ENCODE measurements at places on chromosomes 11 and 22.

- DNase-seq: no peak
These were observed 47.0 kb upstream of the ADORA2A start for GRCh38 chr22:24380220-24380904.

DNA sequence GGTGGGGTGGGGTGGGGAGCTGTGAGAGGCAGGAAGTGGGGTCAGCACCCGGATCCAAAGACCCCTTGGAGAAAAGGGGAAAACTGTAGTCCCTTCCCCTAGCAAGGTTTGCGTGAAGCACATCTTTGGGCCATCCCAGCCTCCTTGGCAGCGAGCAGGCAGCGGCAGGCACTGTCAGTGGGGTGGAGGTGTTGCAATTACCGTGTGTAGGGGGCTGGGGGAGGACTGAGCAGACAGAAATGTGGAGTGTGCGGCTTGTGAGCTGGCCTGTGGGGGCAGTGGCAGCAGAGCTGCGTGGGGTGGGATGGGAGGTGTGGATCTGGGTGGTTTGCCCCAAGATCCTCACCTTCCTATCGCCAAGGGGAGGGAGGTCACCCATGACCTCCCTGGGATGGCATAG is 16.4 kb downstream of the DAGLA start:
- DNase-seq: no peak

DNA sequence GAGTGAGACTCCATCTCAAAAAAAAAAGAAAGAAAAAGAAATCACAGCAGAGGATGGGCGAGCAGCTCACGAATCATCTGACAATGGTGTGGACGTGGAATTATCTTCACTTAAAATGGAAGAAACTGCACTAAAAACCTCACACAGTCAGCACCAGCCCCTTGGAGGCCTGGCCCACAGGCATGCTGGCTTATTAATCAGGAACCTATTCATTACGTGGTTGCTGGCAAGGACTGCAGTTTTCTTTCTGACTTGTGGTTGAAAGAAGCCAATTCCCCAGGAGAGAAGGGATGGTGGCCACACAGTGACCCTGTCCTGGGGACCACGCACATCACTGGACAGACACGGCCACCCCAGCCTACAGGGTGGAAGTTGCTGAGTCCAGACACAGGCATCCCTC is 401.1 kb downstream of the CTTN start:
- DNase-seq: no peak

DNA sequence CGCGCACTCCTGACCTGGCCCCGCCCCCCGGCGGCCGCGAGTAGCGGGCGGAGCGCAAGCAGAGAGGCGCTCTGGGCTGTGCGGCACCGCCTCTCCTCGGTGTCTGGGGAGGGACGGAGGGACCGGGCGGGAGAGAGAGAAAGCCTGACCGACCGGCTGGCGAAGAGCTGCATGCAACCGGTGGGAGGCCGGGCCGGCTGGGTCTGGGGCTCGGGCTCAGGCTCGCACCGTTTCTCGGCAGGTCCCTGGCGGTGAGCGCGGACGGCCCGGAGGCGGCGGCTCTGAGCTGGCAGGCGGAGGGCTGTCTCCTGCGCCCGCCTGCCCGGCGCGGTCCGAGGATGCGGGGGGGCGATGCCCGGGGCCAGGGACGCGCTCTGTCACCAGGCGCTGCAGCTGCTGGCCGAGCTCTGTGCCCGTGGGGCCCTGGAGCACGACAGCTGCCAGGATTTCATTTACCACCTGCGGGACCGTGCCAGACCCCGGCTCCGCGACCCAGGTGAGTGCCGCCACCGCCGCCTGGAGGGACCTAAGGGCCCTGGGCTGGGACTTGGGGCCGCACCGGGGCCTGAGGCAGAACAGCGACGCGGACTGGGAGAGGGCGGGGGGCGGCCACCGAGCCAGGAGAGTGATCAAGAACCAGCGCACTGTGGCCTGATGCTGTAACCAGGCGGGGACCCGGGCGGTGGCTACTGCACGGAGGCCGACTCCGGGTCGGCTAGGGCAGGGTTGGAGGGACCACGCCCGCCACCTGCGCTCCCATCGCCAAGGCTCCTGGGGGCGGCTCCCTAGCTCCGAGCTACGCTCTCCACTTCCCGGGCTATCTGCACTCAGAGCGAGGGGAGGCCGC is at the start of gene SYT9:
Gene SYT9 (plus strand): TSS at position 69 of the 847 bp plus-strand sequence. CDS start 283 bp downstream, at position 352.
- no peak for DNase-seq

GRCh38 chr11:11577932-11578911 is 43.6 kb downstream of the GALNT18 start:
- DNase-seq: no peak

- DNase-seq: no peak
These were observed 2.0 kb downstream of the SLC6A5 start for GRCh38 chr11:20601221-20601914.

DNA sequence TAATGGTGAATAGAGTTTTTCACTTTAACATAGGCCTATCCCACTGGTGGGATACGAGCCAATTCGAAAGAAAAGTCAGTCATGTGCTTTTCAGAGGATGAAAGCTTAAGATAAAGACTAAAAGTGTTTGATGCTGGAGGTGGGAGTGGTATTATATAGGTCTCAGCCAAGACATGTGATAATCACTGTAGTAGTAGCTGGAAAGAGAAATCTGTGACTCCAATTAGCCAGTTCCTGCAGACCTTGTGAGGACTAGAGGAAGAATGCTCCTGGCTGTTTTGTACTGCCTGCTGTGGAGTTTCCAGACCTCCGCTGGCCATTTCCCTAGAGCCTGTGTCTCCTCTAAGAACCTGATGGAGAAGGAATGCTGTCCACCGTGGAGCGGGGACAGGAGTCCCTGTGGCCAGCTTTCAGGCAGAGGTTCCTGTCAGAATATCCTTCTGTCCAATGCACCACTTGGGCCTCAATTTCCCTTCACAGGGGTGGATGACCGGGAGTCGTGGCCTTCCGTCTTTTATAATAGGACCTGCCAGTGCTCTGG is at the start of gene TYR:
Gene TYR (plus strand): TSS at position 185 of the 541 bp plus-strand sequence. CDS start 79 bp downstream, at position 264.
- no peak for DNase-seq

DNA sequence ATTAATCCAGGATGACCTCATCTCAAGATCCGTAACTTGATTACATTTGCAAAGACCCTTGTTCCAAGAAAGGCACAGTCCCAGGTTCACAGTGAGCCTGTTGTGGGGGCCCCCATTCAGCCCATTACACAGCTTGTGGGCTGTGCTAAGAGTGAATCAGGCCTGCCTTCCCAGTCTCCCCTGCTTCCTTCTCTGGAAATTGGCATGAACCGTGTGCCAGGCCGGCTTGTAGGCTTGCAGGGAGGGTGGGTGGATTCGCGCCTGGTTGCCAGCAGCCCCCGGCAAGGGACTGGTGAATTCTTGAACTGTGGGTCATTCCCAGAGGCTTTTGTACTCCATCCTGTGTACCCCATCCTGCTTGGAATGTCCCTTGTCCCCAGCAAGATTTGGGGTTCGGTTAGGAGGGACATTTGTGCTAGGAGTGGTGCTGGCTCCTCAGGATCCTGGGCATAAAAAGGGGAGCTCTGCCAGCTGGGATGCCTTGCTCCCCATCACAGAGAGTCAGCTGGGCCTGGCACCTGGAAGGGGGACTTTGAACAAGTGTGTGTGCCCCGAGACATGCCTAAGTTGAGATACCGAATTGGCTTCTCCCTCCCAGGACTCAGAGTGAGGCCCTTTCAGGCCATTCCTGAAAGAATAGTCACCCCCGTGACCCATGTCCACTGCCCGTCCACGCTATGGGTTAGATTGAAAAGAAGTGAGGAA is 818.2 kb downstream of the BRD1 start:
- DNase-seq: no peak

DNA sequence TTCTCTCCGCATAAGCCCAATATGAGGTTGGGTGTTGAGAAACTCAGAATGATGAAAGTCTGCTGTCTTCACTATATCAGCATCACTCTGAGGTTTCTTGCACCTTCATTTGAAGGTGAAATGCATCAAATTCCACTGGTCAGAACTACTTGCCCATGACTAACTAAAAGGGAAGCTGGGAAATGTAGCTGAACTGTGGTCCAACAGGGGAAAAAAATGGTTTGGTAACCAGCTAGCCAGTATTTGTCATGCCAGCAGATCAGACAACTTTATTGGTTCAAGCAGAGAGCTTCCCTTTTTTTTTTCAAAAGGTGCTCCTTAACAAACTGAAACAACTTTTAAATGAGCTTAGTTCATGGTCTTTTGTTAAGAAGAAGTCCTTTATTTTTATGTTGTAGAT is 14.2 kb upstream of the PIK3C2A start:
- no peak for DNase-seq

Measured in GM04503 (cell line).